ENCODE measurements at places on chromosomes 2 and 18.

DNA sequence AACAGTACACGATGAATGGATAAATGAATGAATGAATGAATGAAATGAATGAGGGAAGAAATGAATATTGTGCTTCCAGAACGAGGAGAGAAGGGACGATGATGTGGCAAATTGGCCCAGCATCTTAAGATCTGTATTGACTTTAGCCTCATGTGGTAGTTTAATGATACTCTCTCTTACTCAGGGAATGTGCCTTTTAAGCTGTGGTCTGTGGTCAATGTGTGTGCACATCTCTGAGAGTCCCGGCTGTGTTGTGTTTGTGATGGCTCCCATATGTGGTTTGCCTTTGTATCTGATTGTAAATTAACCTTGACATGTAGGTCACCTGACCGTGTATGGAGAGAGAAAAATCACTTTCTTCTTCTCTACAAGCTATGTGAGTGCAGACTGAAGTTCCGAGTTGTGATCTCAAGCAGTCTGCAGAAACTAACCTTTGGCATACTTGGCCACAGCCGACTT is 91.2 kb downstream of the NEDD4L start:
- no peak for DNase-seq

- DNase-seq, result no peak
These were observed 105.0 kb downstream of the COL6A3 start for GRCh38 chr2:237309011-237309410.

- no peak for DNase-seq
These were observed 122.8 kb upstream of the HS6ST1 start for GRCh38 chr2:128441341-128442052.

GRCh38 chr2:127128445-127128904 is 21.5 kb upstream of the BIN1 start:
- DNase-seq, result no peak

GRCh38 chr18:55400081-55400480 is 187.9 kb downstream of the TCF4 start:
- no peak for DNase-seq

DNA sequence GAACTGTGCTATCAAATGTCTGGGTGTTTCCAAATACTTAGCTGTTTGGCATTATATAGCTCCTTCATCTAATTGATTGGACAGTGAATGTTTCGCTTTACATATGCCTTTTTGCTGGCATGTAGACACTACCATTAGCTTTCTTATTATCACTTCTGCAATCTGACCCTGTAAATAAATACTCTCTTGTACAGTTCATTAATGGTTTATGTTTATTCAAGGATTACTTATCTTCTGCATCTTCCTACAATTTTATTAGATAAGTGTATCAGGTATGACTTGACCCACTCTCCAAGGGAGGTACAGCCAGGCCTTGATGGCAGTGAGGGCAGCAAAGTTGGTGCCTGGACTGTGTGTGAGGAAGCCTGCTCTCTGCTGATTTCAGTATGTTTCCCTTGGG is 614.1 kb upstream of the SETBP1 start:
- no peak for DNase-seq

- no peak for DNase-seq
These were observed 86.0 kb upstream of the ITGA4 start for GRCh38 chr2:181371195-181371594.

- no peak for DNase-seq
These were observed 276.3 kb upstream of the SALL3 start for GRCh38 chr18:78703291-78703690.

- no peak for DNase-seq
These were observed 52.7 kb upstream of the LDLRAD4 start for GRCh38 chr18:13165636-13166423.

Data from stimulated activated CD8-positive, alpha-beta memory T cell treated with anti-CD3 and anti-CD28 coated beads, Interleukin-2, amount 100 ng/mL, for 1 hour (primary cell).